Activated CD4-positive, alpha-beta T cell treated with anti-CD3 and anti-CD28 coated beads, Interleukin-2, amount 10 ng/mL, durations not matched to agents 7 days and 5 days (primary cell): ENCODE measurements at places on chromosomes 11 and 22.

- no peak for DNase-seq
Measured at GRCh38 chr22:39808081-39808480, 85.5 kb downstream of the ENTHD1 start.

DNA sequence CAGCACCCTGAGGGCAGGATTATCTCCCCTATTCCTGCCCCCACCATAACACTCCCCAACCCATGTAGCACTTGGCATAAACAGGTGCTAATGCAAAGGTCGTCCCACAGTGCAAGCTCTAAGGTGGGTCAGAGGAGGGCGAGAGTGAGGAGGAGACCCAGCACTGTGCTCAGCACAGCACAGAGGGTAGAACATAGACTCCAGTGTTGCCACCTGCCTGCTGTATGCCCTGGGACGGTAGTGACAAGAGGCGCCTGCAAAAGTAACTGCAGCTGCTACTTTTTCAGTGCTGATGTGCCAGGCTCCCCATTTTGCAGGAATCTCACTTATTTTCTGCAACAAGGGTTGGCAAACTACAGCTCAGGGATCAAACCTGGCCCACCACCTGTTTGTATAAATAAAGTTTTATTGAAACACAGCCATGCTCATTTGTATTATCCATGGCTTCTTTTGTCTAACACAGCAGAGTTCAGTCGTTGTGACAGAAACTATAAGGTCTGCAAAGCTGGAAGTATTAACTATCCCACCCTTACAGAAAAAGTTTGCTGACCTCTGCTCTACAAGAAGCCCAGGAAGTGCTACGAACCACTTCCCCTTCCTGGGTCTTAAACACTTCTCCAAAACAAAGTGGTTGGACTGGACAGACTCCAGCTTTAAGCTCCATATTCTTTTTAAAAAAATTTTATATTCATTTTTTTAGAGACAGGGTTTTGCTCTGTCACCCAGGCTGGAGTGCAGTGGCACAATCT, 16.9 kb upstream of the CDC42BPG start:
- DNase-seq: no peak

DNA sequence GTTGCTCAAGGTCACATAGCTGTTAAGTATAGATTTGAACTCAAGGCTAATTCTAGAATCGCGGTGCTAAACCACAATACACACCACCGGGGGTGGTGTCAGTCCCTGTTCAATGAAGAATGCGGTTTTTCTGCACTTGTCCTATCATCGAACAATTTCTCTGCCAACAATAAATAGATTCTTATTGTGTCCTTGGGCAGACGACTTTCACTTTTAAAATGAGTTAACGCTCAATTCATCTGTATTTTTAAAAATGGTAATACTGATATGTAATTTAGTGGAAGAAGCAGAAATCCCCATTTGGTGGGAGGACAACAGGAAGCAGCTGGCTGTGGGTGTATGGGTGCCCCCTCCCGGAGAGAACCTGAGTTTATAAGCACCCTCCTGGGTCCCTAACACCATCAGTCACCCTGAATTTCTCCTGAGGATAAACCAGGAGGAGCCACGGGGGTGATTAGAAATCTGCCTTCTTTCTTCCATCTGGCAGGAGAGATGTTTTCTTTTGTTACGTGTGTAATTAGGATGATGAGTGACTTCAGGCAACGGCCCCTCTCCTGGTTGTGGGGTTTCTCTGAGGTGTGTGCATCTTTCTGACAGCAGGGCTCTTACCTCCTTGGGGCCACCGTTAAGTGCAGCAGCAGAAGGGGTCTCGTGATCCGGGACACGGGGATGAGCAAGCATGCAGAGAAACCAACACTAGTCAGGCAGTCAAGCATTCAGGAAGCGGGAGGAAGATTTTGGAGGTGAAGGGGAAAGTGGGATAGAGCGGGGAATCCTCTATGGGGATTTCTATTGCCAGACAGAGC, 87.7 kb downstream of the GRAMD1B start:
- no peak for DNase-seq

GRCh38 chr11:12264361-12264760, 113.0 kb upstream of the PARVA start:
- no peak for DNase-seq

DNA sequence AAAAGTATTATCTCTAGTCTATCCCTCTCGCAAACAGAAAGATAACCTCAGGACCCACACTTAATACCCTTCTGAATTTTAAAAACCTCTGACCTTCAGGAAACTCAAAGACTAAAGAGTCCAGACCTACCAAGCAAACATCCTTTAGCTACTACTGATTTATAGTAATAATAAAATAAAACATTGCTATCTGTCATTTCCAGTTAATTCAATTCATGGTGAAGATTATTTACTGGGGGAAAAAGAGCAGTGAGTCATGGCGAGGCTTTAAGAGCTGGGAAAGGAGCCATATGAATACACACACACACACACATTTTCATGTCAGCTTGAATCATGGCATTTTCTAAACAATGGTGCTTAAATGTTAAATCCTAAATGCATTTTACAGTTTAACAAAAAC, 87.1 kb downstream of the FAM76B start:
- DNase-seq: no peak

DNA sequence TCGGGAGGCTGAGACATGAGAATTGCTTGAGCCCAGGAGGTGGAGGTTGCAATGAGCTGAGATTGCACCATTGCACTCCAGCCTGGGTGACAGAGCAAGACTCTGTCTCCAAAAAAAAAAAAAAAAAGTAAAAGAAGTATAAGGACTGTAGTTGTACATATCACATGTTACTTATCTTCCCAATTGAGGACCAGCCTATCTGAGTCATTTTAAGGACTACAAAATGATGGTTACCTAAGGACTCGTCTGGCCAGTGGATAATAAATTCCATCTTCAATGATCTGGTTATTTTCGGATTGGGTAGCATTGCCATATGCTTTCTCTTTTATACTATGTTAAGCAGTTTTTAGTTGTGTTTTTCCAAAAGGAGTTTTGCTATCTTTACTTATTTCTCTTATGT, 55.3 kb downstream of the PPFIA1 start:
- no peak for DNase-seq

- DNase-seq: no peak
Measured at GRCh38 chr11:12170984-12171383, 60.6 kb downstream of the MICAL2 start.

DNA sequence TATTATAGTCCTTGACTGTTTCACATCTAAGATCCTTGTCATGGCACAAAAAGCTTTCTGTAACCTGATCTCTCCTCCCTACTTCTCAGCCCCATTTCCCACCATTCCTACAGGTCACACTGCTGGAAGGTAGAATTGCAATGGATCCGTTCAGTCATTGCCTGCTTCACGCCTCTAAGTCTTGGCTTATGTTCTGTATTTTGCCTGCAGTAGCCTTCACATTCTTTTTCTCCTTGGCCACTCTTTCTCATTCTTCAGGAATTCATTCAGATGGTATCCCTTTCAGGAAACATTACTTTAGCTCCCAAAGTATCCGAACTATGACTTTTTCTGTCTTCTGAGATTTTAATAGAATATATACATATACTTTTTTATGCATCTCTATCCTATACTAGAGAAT, 731.5 kb downstream of the NTM start:
- no peak for DNase-seq

DNA sequence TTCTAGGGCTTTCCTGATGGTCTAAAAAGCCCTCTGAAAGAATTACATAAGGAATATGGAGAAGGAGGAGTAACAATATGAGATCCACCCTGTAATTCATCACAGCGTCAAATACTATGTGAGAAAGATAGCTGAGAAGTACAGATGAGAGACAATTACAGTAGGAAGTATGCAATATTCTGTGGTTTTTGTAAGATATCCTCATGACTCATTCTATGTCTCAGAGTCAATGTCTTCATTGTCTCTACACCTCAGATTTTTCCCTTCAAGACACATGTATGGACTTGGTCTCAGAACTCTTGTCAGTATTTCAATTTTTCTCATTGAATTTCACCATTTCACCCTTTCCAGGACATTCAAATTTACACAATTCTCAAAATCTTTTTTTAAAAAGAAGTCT, 343.3 kb upstream of the CTSC start:
- DNase-seq: no peak

GRCh38 chr11:18878211-18878610, 61.0 kb downstream of the MRGPRX1 start:
- no peak for DNase-seq

DNA sequence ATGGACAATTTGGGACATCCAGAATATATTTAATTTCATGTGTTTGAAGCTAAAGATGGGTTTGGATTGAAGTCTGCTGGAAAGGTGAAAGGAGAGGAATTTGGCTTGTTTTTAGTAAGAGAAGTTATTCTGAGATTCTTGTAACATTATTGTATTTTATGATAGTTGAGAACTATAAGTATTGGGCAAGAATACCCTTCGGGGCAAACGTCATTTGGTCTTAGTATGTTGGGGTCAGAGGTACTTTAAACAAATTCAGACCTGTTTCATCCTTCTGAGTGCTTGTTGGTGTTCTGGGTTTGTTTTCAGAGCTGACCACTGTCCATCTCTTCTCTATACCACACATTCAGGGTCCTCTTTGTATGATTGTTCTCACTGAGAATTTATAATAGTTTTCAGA, 19.5 kb downstream of the PANX1 start:
- no peak for DNase-seq

- no peak for DNase-seq
Measured at GRCh38 chr22:41674846-41675340, 13.8 kb downstream of the SNU13 start.
